Anterior cingulate cortex (tissue), 58 donors: ENCODE measurements at places on chromosomes 5 and 9.

DNA sequence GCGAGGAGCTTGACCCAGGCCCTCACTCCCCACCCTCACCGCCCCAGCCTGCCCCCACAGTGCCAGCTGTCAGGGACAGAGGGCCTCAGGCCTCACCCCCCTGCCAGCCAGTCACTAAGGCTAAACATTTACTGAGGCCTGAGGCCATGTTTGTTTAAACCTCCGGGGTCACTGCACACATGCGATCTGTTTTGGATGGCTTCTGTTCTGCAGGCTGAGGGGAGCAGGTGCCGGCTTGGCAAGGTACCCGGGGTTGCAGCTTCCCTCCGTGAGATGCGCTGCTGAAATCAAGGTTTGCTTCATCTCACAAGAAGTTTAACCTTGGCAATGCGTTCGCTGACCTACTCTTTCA, 103.3 kb upstream of the BOD1 start:
- no peak for DNase-seq

DNA sequence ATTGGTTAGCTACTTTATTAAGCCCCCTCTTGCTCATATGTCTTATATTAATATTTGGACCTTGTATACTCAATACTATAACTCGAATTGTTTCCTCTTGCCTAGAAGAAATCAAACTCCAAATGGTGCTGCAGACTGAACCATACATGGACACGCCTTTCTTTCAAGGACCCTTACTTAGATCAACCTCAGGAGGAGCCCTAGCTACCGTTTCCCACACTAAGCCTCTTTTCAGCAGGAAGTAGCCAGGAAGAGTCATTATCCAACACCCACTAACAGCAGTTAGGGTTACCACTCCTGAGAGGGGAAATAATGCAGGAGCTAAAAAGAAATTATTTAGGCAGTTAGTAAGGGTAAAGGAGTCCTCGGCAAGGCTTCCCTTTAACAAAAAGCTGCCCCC, 243.8 kb upstream of the PUM3 start:
- no peak for DNase-seq

DNA sequence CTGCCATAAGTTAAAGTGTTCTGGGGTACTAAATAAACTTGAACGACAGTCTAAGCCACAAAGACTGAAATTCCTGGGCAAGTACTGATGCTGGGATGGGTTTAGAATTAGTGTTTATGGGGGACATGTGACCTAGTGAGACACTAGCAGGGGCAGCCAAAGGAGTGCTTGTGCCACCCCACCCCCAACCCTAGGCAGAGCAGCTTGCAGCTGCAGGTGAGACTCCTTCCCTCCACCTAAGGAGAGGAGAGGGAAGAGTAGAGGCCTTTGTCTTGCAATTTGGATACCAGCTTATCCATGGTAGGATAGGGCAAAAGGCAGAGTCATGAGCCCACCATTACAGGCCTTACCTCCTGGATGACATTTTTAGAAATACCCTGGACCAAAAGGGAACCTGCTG, 28.7 kb upstream of the PDE4D start:
- no peak for DNase-seq

GRCh38 chr5:91556-92263, at the start of gene PLEKHG4B:
PLEKHG4B (plus strand) TSS chr5:92168; CDS start chr5:92232, 64 bp downstream.
- no peak for DNase-seq

- DNase-seq, result no peak
Measured at GRCh38 chr5:160555971-160556631, 134.4 kb downstream of the PTTG1 start.

DNA sequence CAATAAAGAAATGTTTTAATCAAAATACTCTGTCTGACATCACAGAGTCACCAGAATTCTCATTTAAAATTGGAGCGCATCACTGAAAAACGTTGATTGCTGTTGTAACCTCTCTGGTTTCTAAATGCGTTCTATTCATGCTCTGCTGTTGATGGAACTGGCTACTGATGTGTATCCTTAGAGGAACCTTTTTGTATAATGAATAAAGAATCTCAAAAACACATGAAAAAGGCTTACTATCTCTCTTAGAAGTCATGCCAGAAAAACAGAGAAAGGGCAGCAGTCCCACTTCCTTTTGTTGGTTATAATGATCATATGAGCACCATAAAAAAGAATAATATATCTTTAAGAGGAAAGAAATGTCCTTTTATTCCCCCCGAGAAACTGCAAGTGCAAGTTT, 615.5 kb downstream of the TLE1 start:
- DNase-seq, result no peak

DNA sequence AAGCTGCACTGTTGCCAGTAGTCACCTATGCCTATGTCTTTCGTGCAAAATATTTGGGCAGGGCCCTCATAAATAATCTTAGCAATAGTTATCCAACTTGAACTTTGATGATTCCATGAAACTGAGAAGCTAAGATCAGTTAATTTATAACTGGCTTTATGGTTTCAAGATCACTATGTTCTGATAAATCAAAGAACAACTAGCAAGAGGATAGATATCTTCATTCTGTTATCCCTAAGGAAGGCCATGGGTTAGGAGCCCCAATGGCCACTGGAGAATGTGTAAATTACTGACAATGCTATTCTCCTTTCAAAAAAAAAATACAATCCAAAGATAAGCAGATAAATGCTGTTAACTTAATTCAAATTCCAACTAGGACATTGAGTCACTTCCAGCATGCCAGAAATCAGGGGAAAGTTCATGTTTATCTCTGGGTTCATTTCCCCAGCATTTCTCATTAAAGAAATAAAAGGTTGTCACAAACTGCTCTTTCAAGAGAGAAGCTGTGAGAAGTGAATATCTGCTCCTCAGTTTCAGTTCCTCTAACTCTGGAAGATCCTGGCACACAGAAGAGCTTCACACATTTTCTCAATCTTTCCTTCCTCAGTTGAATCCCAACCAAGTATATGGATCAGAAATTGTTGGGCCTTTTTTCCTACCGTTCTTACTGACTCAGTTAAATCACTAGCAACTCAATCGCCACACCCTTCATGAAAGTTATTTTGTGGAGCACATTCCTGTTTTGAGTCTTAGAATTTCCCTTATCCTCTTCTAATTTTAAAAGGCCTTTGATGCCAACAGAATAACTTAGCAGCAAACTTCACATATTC, 59.6 kb upstream of the SLC1A1 start:
- DNase-seq, result no peak

- DNase-seq, result no peak
Measured at GRCh38 chr9:134404376-134405358, 78.4 kb downstream of the RXRA start.

DNA sequence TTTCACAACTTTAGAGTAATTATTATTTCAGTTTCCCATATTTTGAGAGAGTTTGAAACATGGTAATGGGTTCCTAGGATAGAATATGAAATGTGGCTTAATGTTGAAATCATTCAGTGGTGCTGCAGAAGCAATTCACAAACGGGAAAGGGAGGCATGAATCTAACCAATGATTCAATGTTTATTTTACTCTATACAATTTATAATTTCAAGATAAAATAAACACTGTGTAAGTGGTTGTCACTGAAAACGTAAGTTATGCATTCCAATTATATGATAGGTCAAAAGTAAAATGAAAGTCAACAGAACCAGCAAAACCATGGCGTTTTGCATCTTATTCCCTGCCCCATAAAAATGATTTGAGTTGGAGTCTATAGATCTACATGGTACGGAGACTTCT, 1207.1 kb upstream of the CDH18 start:
- no peak for DNase-seq

DNA sequence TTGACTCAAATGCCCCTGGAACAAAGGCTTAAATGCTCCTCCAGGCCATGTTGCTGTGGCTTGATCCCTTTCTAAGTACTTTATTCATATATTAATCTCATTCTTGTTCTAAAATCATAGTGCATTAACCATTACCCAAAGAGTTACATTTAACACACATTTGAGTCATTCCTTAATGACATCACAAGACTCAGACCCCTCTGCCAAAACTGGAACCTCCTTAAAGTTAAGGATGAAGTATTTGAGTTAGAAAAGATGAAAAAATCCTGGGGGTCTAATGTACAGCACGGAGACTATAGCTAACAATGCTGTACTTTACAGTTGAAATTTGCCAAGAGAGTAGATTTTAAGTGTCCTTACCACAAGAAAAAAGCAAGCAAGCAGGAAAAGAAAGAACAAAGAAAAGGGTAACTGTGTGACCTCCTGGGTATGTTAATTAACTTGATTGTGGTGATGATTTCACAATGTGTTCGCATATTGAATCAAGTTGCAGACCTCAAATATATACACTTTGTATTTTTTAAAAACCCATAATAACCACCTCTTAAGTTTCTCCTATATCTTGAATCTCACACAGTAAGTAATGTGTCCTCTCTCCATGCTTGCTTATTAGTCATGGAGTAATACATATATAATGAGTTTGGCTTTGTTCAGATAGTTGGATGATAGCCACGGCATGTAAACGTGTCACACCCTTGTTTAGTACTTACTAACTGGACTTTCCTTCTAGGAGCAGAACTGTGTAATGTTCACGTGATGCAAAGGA, 376.9 kb downstream of the SEMA5A start:
- no peak for DNase-seq

DNA sequence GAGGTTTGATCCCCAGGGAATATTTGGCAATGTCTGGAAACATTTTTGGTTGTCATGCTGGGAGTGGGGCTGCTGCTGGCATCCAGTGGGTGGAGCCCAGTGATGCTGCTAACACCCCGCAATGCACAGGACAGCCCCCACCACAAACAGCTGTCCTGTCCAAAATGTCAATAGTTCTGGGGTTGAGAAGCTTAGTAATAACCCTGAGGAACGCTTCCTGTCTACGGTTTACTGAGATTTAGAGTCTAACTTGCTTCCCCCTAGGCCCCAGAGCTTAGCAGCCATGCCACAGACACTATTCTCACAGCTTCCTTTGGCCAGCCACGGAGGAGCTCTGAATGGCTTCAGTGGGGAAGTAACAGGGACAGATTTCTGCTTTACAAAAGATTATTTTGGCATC, 66.5 kb downstream of the MSX2 start:
- no peak for DNase-seq

DNA sequence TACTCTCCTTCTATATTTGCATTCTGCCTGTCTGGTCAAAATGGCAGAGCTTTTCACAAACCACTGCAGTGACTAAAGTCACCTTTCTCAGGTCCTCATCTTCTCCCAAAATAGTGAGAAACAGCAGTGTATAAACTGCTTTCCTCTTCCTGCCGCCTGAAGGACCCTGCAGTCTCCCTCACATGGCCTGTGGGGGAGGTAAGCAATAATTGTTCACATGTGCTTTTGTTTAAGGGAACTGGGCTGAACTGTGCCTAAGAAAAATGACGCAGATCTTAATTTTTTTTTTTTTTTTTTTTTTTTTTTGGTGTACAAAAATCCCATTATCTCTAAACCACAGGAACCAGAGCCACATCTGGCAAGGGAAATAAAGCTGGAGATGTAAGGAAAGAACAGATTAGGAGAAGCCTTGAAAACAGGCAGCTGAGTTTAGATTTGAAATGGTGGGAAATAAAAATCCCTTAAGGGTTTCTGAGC, 131.7 kb upstream of the VLDLR start:
- DNase-seq, result no peak

DNA sequence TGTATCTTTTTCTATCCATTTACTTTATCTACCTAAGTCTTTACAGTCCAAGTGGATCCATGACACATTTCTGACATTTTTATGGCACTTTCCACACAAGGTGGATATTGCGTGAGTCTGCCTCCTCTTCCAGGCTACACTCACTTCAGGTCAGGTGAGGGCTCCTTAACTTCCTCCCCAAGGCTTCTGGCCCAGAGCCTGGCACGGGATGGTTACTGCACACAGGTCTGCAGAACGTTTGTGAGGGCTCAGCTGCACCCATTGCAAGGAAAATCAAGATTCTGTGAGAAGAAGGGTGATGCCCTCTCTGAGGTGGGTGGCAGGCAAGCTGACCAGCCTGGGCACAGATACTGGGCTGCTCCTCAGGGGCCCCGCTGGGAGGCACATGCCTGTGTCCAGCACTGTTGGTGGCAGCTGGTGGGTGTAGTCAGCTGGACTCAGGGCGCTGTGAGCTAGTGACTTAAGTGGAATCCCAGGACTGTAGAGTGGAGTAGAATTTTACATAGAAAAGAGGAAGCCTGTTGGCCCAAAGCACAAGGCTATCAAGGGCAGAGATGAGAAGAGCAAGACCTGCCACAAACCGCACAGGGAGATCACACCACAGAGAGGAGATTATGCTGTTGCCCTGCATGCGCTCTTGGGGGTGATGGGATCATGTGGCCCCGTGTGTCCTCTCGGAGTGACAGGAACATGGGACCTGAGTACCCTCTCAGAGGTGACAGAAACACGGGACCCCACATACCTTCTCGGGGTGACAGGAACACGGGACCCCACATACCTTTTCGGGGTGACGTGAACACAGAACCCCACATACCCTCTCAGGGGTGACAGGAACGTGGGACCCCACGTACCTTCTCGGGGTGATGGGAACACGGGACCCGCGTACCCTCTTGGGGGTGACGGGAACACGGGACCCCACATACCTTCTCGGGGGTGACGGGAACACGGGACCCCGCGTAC, 21.3 kb downstream of the AHRR start:
- no peak for DNase-seq

DNA sequence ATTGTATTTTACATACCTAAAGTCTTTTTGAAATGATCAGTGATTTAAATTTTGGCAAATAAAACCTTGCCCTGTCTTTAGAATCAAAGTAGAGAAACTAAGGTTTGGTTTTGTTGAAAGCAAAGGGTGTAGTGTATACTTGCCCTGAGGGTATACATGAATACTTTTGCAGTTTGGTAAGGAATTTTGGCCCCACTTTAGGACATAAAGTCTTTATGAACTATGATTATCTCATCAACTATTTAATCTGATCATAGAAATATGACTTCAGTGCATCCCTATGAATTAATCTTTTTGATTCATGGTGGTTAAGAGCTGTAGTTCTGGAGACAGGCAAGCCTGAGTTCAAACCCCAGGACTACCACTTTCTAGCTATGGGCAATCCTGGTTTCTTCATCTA, 17.7 kb downstream of the RAD1 start:
- no peak for DNase-seq

DNA sequence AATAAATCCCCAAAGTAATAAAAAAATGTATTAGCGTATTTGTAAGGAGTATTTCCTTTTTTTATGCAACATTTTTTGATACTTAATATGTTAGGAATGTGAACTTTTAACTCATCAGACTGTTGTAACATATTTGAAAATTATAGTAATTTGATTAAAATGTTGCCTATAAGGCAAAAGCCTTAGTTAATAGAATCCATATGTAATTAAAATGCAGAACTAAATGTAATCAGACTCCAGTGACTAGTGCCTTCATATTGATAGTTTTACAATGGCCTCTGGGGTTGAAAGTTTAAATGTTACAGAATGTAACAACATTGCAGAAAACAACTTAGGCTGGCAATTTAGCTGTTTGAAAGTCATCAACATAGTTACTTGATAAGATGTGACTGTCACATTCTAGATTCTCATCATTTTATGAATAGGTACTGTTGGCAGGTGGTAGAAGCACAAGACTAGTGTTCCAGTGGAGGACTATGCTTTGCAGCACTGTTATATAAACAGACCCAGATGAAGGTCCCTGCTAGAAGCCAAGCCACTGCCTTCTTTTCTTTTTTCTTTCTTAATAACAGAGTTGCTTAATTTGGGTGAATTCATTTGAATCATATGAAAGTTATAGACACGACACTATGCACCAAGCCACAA, 382.9 kb downstream of the CCDC171 start:
- no peak for DNase-seq

GRCh38 chr5:54601411-54602230, 84.1 kb downstream of the SNX18 start:
- DNase-seq, result no peak

- DNase-seq, result no peak
Measured at GRCh38 chr9:114737118-114737517, 55.1 kb upstream of the TEX48 start.
